ENCODE measurements at places on chromosomes 1 and 21.

GRCh38 chr1:1670866-1671265 lies 12.1 kb upstream of the CDK11B start:
- DNase-seq: no peak

GRCh38 chr1:95994643-95995042 lies 726.9 kb upstream of the PTBP2 start:
- no peak for DNase-seq

DNA sequence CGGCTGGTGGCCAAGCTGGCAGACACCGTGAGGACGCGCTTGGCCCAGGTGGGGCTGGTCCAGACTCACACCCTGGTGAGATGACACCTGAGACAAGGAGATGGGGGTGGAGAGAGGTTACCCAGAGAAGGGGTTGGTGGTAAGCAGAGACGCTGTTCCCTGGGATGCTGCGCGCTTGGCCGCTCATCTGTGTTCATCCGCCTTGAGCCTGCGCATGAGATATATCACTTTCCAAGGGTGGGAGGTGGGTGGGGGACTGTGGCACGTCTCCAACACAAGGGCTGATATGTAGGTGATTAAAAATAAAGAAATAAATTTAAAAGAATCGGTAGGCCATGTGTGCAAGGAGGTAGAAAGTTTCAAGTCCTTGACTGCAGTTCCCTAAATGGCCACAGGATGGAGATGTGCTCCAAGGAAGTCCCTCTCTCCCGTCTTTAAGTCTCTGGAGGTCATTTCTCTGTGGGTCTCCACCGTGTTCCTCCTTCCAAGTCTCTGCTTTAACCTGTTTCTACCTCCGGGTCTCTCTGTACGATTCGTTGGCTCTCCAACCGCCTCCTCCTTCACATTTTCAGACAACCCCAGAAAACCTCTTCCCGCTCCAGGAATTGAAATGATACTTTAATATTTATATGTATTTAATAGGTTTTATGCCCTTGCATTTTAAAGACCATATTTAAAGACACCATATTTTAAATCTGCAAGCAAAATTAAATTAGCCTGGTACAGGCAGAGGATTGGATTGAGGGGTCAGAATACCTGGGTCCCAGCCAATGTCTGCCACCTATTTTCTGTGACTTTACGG lies 4.5 kb downstream of the TTC24 start:
- peak; percentile 67 for DNase-seq

DNA sequence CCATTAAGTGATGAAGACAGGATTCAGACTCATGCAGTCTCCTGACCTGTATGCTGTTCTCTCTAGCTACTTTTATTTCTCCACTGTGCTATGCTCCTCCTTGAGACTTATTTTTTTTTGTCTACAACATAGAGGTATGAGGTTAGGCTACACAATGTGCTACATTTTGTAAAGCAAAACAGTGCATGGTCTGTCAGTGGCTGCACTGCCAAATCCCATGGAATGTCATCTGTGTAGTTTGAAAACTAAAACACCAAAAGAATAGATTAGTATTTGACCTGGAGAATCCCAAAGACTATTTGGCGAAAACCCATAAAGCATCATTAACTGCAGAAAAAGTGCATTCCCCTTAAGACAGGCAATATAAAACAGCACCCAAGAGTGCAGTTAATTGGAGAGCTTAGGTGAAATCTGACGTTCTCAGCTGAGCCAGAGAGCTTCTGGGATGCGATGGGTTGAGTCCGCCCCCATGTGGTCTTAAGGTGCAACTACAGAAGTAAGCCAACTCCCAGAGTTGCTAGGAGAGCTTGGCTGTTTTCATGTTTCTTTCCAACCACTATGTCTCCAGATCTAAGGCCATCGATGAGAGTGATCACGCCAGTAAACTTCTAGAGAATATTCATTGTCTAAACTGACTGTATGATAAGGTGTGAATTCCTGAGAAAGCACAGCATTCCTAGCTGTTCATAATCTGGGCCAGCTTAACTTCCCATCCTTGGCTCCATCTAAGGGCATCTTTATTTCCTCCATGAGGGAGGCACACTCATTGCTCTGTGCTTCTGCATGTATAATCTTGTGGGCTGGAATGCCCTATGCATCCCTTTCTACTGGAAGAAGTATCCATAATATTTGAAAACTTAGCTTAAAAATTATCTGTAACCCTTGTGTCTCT lies 20.7 kb upstream of the CYP2J2 start:
- peak; percentile 44 for DNase-seq

DNA sequence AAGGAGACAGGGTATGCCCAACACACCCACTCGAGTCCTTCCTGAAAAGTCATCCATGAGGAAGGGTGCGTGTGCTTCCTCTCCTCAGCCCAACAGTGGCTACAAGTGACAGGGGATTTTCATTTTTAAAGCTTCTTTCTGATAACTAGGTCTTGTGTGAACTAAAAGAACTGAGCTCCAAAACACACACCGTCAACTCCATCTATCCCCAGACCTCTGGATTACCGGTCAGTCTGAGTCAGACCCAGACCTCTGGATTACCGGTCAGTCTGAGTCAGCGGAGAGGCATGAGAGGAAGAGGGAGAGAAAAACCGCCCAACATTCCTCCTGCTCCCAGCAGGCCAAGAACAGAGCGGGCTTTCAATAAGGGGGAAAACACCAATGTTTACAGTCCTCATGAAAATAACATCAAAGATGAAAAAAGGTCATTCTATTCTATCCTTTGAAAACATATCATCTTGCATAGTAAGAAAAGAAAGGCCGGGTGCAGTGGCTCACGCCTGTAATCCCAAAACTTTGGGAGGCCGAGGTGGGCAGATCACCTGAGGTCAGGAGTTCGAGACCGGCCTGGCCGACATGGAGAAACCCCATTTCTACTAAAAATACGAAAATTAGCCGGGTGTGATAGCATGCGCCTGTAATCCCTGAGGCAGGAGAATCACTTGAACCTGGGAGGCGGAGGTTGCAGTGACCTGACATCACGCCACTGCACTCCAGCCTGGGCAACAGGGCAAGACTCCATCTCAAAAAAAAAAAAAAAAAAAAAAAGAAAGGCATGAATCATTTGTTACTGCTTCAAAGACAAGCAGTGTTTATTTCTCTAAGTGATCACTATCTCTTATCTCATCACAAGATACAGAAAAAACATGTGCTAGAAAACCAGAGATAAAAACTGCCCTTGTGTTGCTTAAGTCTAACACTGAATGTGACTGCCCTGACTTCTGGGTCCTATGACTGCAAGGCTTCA lies 3.4 kb downstream of the PTTG1IP start:
- DNase-seq: no peak

DNA sequence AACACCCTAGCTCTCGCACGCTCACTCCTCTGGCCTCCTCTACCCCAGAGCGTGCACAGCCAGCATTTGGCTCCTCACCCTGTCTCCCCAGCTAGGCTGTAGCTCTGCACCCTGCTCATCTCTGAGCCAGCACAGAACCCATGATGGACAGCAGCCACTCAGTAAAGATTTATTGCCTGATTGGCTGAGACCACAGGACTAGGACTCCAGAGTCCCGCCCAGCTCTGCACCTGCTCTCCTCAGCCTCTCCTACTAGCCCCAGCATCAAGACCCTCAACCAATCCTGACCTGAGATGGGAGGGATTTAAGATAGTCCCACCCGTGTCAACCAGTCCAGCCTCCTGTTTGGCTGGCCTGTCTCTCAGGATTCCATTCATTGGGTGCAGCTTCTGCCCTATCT lies 9.3 kb downstream of the C1QB start:
- DNase-seq: no peak

GRCh38 chr1:169753549-169753948 lies 19.7 kb upstream of the SELE start:
- no peak for DNase-seq

DNA sequence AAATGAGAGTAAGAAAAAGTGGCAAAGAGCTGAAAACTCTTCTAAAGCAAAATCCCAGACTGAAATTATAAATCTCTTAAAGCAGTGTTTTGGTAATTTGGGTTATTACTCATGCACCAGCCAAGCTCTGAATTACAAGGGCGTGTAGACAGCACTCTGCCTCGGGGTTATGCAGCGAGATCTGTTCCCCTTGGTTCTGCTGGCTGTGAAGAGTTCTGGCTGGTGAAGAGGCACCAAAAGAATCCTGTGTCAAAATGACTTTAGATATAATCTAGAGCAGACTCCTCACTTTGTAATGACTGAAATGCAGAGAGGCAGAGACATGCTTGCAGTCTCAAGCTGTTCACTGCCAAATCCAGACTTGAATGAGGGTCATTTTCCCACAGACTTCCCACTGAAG lies 461.8 kb upstream of the CXADR start:
- DNase-seq: no peak

GRCh38 chr21:27536319-27536718 lies 569.4 kb upstream of the ADAMTS5 start:
- no peak for DNase-seq

DNA sequence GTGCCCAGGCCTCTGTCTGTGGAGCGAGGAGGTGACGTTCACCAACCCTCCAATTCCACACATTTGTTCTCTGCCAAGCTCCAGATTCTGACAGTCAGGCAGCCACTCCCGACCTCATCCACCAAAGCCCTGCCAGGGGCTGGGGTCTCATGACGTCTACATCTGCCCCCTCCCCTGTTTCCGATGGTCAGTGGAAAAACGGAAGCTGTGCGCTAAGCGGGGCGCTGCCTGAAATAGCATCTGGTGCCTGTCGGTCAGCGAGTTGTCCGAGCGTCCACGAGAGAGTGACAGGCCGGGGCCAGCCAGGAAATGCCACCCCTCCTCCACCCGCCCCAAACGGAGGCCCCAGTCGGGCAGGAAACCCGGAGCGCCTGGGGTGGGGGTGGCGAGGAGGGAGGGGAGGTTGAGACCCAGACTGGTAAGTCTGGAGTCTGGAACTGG lies 3.2 kb upstream of the TAL1 start:
- DNase-seq: no peak

DNA sequence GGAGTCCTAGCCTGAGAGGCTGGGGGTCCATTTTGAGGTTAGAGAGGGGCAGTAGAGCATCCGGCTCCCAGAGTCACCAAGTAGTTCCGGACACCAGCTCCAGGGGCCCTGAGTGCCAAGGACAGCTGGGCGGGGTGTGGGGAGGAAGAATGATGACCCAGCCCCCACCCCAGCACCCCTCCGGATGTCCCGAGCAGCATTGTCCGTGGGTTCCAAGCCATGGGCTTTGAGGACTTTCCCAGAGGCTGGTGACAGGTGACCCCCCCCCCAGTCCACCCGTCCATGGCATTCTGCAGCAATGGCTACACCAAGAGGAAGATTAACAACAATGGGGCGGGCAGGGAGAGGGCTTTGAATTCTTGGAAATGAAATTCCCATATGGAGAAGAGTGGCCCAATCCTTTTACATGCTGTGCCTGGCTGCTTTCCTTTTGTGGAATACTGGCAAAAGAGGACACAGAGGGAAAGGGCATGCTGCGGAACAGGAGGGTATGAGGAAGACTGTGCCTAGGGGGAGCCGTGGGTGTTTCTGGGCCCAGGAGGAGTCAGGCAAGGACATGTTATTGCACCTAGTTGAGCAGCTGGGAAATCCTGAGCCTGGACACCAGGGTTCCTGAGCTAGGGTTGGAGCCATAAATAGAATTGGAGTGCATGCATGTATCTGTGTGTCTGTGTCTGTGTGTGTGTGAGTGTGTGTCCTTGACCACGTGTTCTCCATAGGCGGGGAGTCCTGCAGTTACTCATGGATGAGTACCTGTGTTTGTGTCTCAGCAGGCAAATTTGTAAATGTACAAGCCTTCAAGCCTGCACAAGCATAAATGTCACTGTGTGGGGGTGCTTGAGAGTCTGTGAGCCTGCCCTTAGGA lies 956 bp downstream of the ATP1A2 start:
- no peak for DNase-seq

DNA sequence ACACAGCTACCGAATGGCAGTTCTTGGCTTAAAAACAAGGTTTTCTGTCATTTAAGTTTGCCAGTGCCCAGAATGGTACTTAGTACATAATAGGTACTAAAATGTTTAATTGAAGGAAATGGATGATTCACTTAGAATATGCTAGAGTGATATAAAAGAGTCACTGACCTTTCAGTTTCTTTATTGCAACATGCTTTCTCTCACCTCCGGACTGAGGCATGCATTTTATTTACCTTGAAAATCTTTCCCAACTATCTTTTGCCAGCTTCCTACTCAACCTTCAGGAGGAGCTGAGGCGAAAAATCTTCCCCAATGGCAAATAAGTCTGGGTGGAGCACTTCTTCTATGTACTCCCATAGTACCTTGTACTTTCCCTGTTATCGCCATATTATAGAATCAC lies 244.9 kb downstream of the ZNF648 start:
- no peak for DNase-seq

DNA sequence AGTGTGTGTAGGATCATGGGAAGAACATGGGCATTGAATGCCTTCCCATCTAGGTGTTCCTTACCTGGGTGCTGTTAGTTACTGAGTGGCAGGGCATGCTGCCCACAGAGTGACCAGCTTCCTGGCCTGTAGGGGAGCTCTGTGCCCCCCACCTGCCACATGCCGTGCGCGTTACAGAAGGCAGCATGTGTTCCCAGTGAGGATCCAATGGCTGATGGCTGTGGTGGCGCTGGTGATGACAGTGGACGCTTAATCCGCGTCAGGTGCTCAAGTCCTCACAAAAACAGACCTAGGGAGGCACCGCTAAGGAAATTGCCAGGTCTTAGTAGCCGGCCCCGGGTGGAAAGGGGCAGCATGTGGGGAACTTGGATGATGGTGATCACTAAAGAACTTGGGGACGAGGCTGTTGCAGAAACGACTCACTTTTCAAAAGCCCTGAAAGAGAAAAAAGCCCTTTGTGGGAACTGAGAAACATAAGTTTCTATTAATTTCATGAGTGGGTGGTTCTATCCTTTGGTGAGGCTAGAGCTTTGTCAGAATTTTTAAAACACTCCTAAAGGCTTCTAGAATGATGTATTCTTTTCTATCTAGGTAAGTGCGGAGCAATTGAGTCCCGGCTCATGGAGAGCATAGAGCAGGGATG lies 93.2 kb downstream of the PRDM2 start:
- DNase-seq: no peak

GRCh38 chr1:42209526-42210251 lies 45.1 kb upstream of the GUCA2A start:
- no peak for DNase-seq

DNA sequence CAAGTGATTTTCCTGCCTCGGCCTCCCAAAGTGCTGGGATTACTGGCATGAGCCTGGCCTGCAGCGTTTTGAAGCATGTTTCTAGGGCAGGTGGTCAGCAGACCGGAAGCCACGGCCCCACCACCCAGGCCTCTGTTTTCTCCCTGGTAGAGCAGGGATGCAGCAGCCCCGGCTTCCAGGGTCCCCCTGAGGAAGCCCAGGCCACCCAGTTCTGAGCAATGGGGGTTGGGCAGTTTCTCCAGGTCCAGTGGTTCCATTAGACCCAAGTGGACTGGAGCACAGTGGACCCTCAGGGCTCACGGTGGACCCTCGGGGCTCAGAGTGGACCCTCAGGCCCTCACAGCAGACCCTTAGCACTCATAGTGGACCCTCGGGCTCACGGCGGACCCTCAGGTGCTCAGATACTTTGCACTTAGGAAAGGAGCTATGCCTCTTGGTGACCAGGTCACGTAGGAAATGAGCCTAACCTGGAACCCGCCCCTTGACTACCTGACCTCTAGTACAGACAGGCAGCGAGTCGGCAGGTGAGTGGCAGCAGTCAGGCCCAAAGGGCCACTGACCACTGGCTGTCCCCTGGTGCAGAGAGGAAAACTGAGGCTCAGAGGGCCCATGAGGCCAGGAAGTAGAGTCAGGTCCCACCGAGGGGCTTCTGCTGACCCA lies 4.6 kb upstream of the FNDC10 start:
- DNase-seq: no peak

GRCh38 chr1:34747638-34747941 lies 7.3 kb upstream of the GJB5 start:
- no peak for DNase-seq

GRCh38 chr1:39098546-39099250 lies 72.5 kb downstream of the NDUFS5 start:
- DNase-seq: peak; percentile 64

- DNase-seq: no peak
Measured at GRCh38 chr1:190602325-190602724, 124.7 kb upstream of the BRINP3 start.
